ENCODE measurements at places on chromosomes 11 and 22.

DNA sequence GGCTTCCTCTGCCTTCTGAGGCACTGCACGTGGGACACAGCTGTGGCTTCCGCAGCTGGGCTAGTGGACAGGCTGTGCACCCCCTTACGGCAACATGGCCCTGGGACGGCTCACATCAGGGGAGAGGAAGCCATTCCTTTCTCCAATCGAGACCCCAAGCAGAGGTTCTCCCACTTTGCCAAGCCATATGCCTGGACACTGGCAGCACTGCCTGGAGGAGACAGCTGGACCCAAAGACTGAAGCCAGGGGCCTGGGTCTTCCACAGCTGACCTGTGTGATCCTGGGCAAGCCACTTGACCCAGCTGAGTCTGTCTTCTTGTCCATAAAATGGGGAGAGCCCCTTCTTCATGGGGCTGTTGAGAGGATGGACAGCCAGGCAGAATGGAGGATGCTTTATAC lies 65.4 kb downstream of the SHISAL1 start:
- no peak for DNase-seq

GRCh38 chr11:94511932-94512781 lies at the start of gene C11orf97:
TSS of gene C11orf97 (plus strand) at chr11:94512461. CDS start at chr11:94512529, 68 bp downstream.
- peak; percentile 65 for DNase-seq

GRCh38 chr22:27798511-27799014 lies 3.0 kb downstream of the MN1 start:
- no peak for DNase-seq

- DNase-seq = no peak
These were observed 53.6 kb upstream of the OR5D13 start for GRCh38 chr11:55719608-55720160.

GRCh38 chr11:134739136-134739535 lies 327.1 kb upstream of the B3GAT1 start:
- DNase-seq = no peak

DNA sequence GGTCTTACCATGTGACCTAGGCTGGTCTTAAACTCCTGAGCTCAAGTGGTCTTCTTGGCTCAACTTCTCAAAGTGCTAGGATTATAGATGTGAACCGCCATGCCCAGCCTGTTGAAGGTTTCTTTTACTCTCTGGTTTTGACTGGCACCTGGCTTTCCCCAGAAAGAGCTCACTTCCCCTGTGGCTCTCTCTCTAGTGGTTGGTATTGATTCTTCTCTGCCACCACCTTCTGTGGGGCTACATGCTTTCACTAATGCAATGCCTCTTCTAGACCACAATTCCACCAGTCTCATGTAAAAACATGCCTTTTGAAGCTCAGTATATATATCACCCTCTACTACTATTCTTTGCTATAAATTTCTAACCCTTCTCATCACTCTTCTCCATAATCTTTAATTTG lies 67.2 kb downstream of the CCDC83 start:
- no peak for DNase-seq

GRCh38 chr11:2114430-2115241 lies 24.6 kb downstream of the IGF2 start:
- no peak for DNase-seq

Measured in activated CD4-positive, alpha-beta T cell treated with anti-CD3 and anti-CD28 coated beads, Interleukin-2, amount 50 U/mL, for 48 hours (primary cell).